ENCODE measurements at places on chromosomes 1 and 21.

- no peak for DNase-seq
Observed at GRCh38 chr21:36030581-36031189, 29.6 kb downstream of the SETD4 start.

DNA sequence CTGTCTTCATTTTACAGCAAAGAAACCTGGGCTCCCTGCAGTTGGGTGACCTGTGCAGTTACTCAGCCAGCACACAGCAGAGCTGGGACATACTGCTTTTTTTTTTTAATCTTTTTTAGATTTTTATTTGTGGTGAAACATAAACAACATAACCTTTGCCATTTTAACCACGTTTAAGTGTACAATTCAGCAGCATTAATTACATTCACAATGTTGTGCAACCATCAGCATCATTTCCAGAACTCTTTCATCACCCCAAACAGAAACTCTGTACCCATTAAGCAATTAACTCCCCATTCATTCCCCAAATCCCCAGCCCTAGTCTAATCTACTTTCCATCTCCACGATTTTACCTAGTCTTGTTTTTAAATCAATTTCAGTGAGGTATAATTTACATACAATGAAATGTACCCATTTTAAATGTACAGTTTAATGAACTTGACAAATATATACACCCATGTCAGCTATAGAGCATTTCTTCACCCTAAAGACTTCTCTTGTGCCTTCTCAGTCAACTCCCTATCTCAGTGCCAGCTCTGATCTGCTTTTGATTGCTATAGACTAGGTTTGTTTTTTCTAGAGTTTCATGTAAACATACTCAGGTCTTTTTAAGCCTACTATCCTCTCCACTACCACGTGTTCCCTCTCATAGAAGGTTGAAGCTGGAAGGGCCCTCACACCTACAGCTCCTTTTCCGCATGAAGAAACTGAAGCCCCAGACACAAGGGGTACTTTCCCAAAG is 37.8 kb upstream of the C8B start:
- no peak for DNase-seq

- DNase-seq, result no peak
Observed at GRCh38 chr1:58622571-58622970, 45.5 kb upstream of the TACSTD2 start.

DNA sequence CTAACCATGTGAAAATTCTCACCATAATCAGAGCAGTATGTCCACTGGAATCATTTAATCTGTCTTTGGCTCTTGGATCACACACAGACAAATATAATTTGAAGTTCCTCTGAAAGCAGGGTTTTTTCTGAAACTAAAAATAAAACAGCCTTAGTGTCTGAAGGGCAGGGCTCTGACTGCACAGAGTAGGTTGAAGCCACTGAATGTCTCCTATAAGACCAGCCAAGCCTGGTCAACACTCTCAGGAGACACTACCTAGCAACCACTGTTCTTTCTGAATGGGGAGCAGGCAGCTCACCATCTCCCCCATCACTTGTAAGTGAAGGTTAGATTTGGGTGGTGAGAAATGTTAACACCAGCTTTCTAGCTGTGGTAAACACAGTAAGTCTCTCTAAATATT is 16.1 kb upstream of the TMEM183A start:
- no peak for DNase-seq

- no peak for DNase-seq
Observed at GRCh38 chr1:76138217-76138616, 63.7 kb downstream of the ST6GALNAC3 start.

DNA sequence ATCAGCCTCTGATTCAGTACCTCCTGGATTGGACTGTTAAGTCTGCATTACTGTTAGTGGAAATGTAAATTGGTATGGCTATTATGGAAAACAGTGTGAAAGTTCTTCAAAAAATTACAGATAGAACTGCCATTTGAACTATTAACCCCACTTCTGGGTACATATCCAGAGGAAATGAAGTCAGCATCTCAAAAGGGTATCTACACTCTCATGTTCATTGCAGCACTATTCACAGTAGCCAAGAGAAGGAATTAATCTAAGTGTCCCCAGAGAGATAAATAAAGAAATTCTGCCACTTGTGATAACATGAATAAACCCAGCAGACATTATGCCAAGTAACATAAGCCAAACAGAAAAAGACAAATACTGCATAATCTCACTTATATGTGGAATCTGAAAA is 676.0 kb downstream of the PLA2G4A start:
- DNase-seq, result no peak

DNA sequence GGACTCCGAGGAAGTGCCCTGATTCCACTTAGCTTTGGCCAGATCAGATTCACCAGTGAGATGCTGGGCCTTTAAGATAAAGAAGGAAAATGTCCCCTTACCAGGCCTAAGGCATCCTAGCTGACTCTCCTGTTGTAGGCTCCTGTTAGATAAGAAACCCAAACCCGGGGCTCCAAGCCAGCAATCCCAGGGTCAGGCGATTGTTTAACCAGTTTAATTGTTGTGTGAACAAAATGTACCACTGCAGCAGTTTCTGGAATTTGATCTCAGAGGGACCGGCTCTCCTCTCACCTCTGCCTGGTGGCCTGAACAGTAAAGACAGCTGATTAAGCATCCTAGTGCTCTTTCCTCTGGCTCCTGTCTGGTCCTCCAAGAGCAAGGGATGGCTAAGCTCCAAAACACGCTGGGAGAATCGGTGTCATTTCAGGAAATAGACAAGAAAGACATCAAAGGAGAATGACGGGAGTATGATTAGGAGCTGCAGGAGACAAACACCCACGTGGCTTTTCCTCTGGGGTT is 9.3 kb upstream of the KLHDC8A start:
- no peak for DNase-seq

DNA sequence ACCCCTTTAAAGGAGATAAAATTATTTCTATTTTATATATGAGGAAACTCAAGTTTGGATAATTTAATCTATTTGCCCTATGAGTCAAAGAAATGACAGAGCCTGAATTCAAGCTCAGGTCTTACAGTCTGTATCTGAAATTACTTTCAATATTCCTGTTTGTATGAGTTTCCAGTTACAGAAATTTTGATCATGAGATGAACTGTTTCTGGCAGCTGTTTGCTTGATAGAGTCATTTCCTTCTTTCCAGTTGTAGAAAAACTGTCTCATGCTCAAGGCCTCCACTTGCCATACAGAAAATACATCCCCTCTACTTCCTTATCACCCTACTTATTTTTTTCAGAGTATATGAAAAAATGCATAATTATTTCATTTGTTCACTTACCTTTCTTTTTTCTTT is 87.6 kb downstream of the PTPRC start:
- no peak for DNase-seq

DNA sequence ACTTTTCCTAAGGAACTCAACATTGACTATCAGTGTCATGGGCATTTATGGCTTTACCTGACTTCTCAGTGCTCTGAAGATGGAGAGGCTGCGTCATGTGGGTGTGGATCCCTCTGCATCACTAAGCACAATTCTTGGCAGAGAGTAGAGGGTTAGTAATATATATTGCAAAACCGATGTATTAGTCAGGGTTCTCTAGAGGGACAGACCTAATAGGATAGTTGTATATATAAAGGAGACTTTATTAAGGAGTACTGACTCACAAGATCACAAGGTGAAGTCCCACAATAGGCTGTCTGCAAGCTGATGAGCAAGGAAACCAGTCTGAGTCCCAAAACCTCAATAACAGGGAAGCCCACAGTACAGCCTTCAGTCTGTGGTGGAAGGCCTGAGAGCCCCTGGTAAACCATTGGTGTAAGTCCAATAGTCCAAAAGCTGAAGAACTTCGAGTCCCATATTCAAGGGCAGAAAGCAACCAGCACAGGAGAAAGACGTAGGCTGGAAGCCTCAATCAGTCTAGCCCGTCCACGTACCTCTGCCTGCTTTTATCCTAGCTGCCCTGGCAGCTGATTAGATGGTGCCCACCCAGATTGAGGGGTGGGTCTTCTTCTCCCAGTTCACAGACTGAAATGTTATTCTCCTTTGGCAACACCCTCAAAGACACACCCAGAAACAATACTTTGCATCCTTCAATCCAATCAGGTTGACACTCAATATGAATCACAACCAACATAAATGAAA is 159.7 kb upstream of the NRIP1 start:
- DNase-seq, result no peak

- no peak for DNase-seq
Observed at GRCh38 chr1:171655746-171656116, 3.2 kb upstream of the MYOC start.

GRCh38 chr1:48710318-48710717 is 66.4 kb downstream of the BEND5 start:
- no peak for DNase-seq

DNA sequence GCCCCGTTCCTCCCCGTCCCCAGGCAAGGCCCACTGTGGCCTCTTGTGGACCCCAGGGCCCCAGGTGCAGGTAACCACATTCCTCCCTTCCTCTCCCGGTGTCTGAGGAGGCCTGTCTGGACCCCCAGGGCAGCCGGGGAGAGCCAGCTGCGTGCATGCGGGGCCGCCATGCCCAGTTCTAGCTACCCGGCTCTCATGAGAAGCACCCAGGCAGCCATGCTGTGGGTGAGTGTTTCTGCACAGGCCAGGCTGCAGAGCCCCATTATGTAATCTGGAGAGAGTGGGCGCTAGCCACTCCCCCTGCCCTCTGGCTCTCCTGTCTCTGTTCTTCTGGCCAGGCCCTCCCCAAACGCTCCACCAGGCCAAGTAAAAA is 18.4 kb upstream of the PLEKHG5 start:
- DNase-seq, result no peak

DNA sequence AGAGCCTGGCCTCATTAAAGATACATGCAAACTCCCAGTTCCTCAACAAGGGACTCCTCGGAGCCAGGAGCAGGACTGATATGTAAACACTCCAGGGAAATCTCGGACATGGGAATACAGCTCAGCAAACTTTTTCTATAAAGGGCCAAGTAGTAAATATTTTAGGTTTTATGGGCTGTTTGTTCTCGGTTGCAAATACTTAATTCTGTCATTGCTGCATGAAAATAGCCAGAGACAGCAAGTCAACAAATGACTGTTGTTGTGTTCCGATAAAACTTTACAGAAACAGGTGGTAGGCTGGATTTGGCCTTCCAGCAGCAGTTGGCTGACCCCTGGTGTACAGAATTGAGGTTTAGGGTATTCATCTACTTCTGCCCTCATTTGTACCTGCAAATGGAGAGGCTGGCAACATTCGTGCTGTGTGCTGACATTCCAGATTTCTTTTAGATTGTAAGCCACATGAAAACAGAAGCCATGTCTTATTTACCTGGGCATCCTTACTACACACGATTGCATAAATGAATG is 360.3 kb downstream of the NTNG1 start:
- no peak for DNase-seq

- no peak for DNase-seq
Observed at GRCh38 chr1:176551146-176551545, 88.2 kb downstream of the PAPPA2 start.

DNA sequence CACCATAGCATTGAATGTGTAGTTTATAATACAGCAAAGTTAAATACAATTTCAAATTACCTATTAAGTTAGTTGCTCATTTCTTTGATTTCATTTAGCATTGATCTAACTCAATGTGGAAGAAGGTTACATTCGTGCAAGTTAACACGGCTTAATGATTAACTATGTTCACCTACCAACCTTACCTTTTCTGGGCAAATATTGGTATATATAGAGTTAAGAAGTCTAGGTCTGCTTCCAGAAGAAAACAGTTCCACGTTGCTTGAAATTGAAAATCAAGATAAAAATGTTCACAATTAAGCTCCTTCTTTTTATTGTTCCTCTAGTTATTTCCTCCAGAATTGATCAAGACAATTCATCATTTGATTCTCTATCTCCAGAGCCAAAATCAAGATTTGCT is at the start of gene ANGPTL3:
Gene ANGPTL3 (plus strand): TSS at position 240 of the 400 bp plus-strand sequence. CDS start 47 bp downstream, at position 287.
- no peak for DNase-seq

- DNase-seq, result no peak
Observed at GRCh38 chr1:30713311-30713710, 10.1 kb downstream of the MATN1 start.

GRCh38 chr1:28173980-28174297 is 2.6 kb downstream of the PTAFR start:
- DNase-seq, result no peak

DNA sequence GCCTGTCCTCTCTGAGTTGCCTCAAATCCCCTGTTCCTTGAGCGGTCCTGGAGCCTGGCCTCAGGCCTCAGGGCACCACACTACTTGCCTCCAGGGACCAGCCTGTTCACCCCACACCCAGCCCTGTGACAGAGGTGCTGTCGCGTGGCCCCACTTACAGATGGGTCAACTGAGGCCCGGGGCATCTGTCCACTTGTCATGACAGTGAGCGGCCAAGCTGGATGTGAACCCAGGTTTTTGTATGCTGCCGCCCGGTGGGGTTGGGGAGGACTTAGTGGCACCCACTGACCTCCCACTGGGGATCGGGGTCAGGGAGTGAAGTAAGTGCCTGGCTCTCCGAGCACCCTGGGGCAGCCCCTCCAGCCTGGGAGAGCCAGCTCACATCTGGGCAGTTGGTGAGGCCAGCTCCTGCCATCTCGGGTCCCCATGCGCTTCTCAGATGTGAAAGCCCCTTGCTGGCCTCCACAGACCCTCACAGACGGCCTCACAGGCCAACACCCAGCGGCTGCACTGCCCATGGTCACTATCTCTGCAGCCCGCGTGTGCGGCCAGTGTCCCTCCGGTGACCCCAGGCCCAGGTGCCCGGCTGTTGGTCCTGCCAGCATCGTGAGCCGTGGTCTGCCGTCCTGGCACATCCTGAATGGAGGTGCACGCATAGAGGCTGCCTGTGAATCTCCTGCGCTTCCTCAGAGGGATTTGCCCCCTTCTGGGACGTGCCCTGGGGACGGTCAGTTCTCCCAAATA is 9.3 kb upstream of the FAAP20 start:
- DNase-seq, result no peak

DNA sequence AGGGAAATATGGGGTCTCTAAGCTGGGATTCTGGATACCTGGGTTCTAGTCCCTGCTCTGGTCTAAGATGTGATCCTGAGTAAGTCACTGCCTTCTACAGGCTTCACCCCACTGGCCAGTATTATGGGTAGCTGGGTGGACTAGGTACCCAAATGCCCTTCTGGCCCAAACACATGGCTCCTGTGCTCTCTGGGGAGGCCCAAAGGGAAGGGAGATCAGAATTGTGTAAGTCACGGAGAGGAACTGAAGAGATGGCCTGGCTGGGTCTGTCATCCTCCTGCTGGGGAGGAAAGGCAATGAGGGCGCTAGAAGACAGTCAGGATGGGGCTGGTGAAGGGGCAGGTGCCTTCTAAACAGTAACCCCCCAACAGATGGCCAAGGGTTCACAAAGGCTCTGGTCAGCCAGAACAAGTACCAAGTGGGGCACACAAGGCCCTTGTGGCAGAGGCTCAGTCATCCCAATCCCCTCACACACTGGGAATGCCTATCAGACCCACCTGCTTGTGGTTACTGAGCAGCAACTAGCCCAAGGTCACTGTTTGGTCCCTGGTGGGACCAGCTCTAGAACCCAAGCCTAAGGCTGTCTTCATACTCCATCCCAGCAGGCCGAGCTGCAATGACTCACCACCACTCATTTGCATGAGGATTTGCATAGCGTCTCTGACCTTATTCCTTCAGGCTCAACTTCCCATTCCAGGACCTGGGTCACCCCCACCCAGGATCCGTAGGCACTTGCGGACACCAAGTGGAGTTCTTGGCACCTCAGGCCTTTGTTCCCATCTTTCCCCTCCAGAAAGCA is 9.2 kb downstream of the MEF2D start:
- no peak for DNase-seq
